D341Med (cell line): ENCODE measurements at places on chromosomes 4 and X.

DNA sequence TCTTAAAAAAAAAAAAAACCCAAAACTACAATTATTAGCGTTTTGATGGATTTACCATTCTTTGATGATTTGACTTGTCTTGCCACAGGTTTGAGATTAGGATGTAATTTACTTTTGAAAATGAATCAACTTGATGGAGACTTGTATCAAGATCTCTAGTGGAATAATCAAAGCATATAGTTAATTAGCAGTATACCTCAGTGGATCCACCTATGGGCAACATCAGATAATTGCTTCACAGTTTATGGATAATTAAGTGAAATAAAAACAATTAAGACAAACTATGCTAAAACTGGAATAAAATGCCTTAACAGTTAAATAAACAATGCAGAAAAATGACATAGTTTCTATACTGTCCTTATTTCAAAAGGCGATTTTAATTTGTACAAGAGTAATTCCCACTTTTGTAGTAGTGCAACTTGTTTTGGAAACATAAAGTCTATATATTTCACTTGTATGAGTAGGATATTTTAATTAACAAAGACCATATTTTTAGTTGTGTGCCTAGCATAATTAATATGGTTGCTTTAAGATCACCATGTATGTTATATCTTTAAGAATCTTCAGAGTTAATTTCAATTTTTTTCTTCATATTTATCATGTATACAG is 4.2 kb downstream of the CPEB2 start:
- DNase-seq = no peak

DNA sequence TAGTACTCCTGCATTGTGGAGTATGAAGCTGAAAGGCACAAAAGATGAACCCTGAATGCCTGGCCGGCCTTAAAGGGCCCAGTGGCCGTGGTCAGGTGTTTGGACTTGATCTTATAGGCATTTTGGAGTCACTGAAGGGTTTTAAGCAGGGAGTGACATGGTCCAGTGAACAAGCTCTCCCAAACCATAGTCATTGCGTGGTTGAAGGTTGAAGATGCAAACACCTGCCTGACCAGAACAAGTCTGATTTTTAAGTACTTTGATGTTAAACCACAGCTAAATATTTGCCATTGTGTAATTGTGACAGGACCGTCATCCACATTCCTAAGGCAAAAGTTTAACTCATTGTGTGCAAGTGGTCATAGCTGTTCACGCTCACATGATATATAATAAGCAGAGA is 3.3 kb downstream of the STK32B start:
- DNase-seq = no peak

GRCh38 chrX:84046403-84046984 is 141.5 kb downstream of the RPS6KA6 start:
- DNase-seq = peak; percentile 43

GRCh38 chr4:56139241-56139827 is 190.6 kb downstream of the CEP135 start:
- DNase-seq = no peak

DNA sequence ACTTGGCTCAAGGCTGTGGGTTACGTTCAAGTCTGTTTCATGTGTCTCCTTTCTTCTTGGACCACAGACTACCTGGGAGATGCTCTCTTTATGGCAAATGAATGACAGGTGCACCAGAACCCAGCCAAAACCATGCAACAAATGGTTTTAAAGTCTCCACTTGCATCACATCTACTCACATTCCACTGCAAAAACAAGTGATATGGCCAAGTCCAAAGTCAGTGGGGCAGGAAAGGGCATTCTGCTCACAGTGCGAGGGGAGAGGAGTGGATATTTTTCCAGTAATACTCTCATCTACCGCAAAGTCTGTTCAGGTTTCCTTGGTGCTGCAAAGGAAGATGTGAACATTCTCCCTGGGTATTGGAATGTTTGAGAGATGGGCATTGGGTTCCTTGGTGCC is 120.5 kb downstream of the UCHL1 start:
- no peak for DNase-seq

DNA sequence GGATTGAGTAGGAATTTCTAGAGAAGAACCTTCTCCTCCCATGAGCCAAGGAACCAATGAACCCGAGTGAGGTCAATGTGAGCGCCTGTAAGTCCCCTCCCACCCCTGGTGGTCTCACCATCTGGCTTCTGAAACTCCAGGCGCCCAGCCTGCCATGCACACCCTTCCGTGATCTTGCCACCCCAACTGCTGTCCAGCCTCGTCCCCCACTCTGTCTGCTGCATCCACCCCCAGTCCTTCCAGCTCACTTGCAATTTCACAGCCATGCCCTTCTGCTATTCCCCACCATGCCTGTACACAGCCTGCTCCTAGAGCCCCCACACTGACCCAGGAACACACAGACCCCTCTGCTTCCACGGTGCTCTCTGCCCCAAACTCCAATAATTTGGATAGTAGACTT is 323.7 kb downstream of the STK32B start:
- no peak for DNase-seq

GRCh38 chrX:103845165-103845653 is 13.2 kb upstream of the RAB9B start:
- DNase-seq = peak; percentile 54

- DNase-seq = no peak
These were observed 113.3 kb downstream of the ELOVL6 start for GRCh38 chr4:110085131-110085530.

GRCh38 chrX:32599156-32599555 is 612.2 kb downstream of the DMD start:
- no peak for DNase-seq

DNA sequence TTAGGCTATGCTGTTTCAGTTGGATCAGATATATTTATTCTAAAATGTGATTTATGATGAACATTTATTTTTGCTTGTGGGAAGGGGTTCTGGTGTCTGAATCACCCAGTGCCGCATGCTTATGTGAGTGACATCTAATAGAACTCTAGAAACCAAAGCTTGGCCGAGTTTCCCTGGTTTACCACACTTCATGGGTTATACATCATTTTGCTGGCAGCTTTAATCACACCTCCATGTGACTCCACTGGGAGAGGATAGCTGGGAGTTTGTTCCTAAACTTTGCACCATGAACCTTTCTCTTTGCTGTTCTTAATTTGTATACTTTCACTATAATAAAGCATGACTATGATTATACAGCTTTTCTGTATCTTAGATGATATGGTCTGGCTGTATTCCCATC is 382.9 kb downstream of the INPP4B start:
- DNase-seq = no peak

DNA sequence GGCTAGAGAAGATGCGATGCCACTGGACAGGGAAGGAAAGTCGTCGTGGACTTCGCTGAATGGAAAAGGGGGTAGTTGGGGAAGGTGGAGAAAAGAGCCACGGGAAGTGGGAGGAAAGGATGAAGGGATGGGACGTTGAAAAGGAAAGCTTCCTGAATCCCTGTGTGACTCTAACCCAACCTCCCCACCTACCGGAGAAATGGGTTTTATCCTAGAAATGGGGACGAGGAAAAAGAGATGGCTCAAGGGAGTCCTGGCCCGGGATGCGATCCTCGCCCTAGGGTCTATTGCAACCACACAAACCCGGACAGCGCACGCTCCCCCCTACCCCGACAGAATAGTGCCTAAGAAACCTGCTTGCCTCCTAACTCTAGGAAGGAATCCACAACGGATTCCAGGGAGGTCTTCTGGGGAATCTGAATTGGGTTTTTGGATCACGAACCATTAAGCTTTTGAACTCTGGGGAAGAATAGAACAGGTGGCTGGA is 738 bp upstream of the TSPAN5 start:
- no peak for DNase-seq

GRCh38 chr4:57064811-57065711 is 45.1 kb downstream of the IGFBP7 start:
- no peak for DNase-seq

GRCh38 chr4:10459305-10459704 is 2.1 kb upstream of the ZNF518B start:
- no peak for DNase-seq

DNA sequence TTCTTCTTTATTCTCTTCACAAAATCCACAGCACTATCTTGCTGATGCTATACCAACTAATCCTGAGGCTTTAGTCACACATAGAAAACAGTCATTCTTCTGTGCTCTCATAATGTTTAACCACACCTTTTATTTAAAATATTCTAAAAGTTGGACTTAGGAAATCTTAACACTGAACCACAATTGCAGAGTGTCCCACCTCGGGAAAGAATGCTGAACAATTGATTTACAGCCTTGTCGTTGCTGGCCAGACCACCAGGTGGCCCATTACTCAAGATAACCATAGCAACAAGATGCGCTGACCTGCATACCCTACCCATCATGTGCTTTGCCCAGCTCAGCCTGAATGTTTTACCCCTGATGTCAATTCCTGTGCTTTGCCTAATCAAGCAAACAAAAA is 100.8 kb downstream of the ARSJ start:
- no peak for DNase-seq

GRCh38 chr4:114615435-114615834 is 16.8 kb downstream of the UGT8 start:
- DNase-seq = no peak

- DNase-seq = no peak
These were observed 14.9 kb upstream of the MORC4 start for GRCh38 chrX:107014936-107015335.

- no peak for DNase-seq
These were observed 183.3 kb downstream of the KDR start for GRCh38 chr4:54941994-54942552.

- no peak for DNase-seq
These were observed 69.9 kb upstream of the ELOVL6 start for GRCh38 chr4:110268352-110268751.

DNA sequence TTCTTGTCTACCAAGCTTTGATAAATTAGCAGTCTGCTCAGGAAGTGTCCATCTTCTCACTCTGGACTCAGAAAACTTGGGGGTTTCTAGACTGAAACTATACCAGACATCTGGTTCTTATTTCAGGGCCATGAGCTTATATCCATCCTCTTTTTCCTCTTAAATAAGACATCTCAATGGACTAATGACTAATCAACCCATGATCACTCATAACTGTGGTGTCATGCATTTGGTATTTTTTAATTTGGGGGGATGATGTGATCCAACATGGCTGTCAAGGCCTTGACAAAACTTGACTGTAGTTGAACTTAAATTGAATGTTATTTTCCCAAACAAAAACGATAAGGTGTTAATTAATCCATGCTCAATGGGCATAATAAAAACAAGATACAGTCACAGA is 87.8 kb downstream of the GPRASP3 start:
- no peak for DNase-seq

GRCh38 chrX:137313627-137314026 is 252.3 kb upstream of the ZIC3 start:
- DNase-seq = no peak

GRCh38 chrX:9644335-9644734 is 121.3 kb downstream of the GPR143 start:
- DNase-seq = no peak

GRCh38 chr4:60396341-60397049 is 803.6 kb upstream of the ADGRL3 start:
- DNase-seq = no peak

- no peak for DNase-seq
These were observed 241.2 kb upstream of the CTSO start for GRCh38 chr4:156194896-156195295.

GRCh38 chr4:16114546-16114945 is 30.7 kb upstream of the PROM1 start:
- no peak for DNase-seq

GRCh38 chr4:3111461-3111860 is 37.0 kb downstream of the HTT start:
- DNase-seq = no peak

DNA sequence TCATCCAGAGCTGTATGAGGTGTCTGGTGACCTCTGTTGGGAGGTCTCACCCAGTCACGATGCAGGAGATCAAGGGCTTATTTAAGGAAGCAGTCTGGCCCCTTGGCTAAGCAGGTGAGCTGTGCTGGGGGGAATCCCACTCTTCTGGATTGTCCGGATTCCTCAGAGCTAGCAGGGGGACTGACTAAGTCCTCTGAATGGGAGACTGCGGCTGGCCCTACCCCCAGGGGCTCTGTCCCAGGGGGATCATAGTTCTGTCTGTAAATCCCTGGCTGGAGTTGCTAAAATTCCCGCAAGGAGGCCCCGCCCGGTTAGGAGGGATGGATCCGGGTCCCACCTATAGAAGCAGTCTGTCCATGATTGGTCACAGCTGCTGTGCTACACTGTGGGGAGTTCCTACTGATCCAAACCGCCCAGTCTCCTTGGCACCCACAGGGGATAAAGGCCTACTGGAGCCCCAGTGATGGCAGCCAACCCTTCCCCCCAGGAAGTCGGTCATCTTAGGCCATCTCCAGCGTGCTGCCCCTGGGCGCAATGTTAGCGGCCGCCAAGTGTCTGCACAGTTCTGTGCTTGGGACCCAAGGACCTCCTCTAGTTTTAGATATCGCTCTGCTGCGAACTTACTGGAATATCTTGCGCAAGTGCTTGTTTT is 118.2 kb upstream of the KLF8 start:
- no peak for DNase-seq

GRCh38 chrX:120377179-120377578 is 15.3 kb downstream of the ATP1B4 start:
- DNase-seq = no peak

GRCh38 chr4:152187693-152188092 is 348.2 kb downstream of the FBXW7 start:
- DNase-seq = no peak

GRCh38 chr4:53489279-53489889 is 101.9 kb downstream of the LNX1 start:
- DNase-seq = no peak

GRCh38 chr4:126969360-126970235 is 663.2 kb upstream of the INTU start:
- no peak for DNase-seq

GRCh38 chrX:123600181-123600580 is 132.7 kb downstream of the THOC2 start:
- DNase-seq = no peak

- DNase-seq = no peak
These were observed 13.5 kb upstream of the SPP1 start for GRCh38 chr4:87961993-87962392.

DNA sequence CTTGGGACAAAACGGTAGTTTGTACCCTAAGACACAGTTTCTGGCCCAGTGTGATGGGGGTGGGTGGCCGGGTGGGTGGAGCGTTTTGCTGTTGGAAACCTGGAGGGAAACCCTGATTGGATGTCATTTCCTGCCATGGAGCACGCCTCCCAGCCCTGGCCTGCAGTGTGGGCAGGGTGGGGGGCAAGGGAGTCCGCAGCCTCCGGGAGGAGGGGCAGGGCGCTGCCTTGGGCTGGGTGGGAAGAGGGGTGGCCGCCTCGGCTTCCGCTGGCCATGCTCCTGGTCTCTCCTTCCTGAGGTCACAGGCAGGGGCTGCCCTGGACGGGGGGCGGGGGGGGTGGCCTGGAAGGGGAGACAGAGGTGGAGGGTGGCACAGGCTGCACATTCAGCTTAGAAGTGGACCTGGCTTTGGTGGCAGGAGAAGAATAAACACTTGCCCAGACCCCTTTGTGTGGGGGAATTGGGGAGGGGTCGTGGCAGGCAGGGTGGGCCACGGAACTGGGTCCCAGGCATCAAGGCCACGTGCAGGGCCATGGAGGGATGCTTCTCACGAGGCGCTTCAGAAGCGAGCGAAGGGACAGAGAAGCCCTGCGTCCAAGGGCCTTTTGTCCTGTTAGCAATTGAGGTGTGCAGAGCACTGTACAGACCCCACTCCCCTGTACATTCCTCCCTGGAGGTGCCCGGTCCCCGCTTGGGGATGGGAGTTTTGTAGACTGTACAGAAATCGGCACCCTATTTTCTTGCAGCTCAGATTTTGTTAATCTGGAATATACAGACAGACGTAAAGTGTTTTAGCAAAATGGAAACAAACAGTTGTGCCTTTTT is 6.2 kb downstream of the NAT8L start:
- DNase-seq = peak; percentile 34

GRCh38 chr4:68070302-68070701 is 59.4 kb downstream of the TMPRSS11F start:
- DNase-seq = no peak
